Left hindlimb (tissue), 1 donor: ENCODE measurements at places on chromosomes 3 and 15.
A peak's percentile ranks its signal among the peaks of the same experiment; 100 is the strongest.

DNA sequence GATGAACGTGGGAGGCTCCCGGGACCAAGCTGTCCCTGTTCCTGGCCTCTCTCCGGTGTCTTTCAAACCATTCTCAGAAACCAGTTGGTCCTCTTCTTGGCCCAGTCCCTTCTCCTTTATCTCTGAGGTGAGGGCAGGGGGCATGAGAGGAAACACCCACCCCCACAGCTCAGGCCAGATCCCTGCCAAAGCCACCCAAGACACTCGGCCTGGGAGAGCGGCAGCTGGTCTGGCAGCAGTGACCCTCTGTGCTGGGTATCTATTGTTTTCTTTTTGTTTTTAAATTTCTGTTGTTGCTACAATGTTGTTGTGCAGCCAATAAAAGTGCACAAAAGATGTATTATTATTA, 27.3 kb downstream of the ACSBG1 start:
- no peak for DNase-seq

GRCh38 chr3:18411541-18411940, 13.6 kb downstream of the SATB1 start:
- no peak for DNase-seq

DNA sequence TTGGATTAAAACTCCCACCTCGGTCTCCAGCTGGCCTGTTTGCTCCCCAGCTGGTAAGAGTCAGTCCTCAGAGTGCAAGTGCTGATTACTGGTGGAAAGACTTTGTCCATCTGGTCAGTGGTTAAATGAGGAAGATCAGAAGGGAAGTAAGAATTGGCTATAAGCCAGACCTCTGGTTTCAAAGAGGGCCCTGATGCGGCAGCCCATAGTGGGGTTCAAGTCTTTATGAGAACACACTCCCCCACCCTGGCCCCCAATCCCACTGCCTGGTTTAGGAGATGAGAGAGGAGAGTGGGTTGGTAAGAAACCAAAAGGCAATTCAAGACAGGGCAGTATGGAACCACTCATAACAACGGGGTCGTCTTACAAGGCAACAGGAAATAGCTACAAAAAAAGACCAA, 65.0 kb downstream of the FRMD4B start:
- DNase-seq, result peak; percentile 50

DNA sequence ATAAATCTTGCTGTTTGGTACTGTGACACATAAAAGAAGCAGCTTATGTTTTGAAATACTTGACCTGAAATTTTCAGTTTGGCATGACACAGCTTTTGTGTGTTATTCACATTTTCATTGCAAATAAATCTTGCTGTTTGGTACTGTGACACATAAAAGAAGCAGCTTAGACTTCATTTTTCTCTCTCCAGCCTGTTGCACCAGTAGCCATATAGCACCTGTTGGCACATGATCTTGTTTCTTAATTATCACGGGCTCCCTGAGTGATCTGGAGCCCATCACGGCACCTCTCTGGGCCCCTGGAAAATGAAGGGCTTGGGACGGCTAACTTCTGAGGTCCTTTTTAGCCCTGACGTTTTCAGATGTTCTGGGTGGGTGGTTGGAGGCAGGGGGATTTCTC, 77.4 kb upstream of the SLCO3A1 start:
- no peak for DNase-seq

DNA sequence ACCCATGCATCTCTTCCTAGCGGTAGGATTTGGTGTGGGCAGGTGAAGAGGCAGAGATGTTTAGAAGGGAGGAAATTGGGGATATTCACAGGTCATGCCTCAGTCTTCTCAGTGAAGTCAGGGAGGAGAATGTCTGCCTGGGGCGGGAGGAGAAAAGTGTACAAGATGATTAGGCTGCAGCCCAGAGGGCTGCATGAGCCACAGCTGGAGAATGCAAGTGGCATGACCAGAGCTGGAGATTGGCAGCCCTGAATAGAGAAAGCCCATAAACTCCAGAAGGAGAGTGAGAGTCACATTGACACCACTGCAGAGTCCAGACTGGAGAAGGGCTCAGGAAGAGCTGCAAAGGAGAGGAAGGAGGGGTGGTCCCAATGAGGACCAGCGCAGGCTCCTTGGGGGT, 22.6 kb downstream of the PDHB start:
- no peak for DNase-seq

GRCh38 chr15:91186904-91187656, 87.0 kb downstream of the SV2B start:
- no peak for DNase-seq

- no peak for DNase-seq
Observed at GRCh38 chr15:95449230-95449628, 881.3 kb upstream of the NR2F2 start.

DNA sequence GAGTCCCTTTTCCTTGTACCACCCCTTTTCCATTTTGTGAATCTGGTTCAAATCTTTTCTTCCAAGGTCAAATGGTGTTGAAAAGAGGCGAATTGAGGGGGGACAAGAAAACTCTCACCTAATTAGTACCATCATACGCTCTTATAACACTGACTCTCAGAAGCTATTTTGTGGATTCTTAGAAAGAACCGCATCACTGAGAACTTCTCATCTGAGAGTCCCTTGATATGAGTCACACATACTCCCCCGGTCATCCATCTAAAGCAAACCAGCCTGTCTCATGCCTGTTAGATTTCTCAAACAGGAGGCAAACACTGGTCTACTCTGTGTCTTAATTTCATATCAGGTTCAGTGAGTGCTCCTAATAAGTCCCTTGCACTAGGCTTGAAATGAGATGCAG, 76.5 kb upstream of the SPRED1 start:
- no peak for DNase-seq

GRCh38 chr15:100987143-100987542, 68.0 kb downstream of the LRRK1 start:
- no peak for DNase-seq

DNA sequence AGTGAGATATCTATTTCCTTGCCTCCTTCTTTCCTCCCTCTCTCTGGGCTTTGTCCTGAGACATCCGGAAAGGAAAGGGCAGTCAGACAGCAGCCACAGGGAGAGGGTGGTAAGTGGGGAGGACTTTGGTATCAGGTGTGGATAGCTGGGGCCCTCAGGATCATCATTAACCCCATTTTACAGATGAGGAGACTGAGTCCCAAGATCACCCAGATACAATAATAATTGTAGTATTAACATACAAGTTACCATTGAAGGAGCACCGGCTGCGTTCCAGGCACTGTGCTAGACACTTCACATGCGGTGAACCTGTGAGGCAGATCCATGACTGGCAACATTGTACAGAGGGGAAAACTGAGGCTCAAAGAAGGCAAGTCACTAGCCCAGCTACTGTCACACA, 15.2 kb upstream of the LINGO1 start:
- no peak for DNase-seq

- DNase-seq, result no peak
Observed at GRCh38 chr3:172138193-172138537, 98.8 kb downstream of the FNDC3B start.

- no peak for DNase-seq
Observed at GRCh38 chr15:55222588-55222987, 25.8 kb upstream of the RSL24D1 start.

- DNase-seq, result no peak
Observed at GRCh38 chr15:45829336-45830153, 194.7 kb downstream of the SQOR start.

- no peak for DNase-seq
Observed at GRCh38 chr3:119500901-119501300, 2.6 kb downstream of the TIMMDC1 start.

GRCh38 chr3:32751377-32751776, 66.4 kb downstream of the CNOT10 start:
- DNase-seq, result no peak

- no peak for DNase-seq
Observed at GRCh38 chr15:72135719-72136118, 17.5 kb downstream of the SENP8 start.

- DNase-seq, result no peak
Observed at GRCh38 chr3:117706037-117706436, 996.5 kb downstream of the TUSC7 start.

- DNase-seq, result no peak
Observed at GRCh38 chr3:76078101-76078500, 292.8 kb upstream of the ZNF717 start.

- DNase-seq, result no peak
Observed at GRCh38 chr3:46485779-46486175, 12.0 kb upstream of the RTP3 start.

- no peak for DNase-seq
Observed at GRCh38 chr3:112199622-112200316, 66.7 kb upstream of the GCSAM start.

DNA sequence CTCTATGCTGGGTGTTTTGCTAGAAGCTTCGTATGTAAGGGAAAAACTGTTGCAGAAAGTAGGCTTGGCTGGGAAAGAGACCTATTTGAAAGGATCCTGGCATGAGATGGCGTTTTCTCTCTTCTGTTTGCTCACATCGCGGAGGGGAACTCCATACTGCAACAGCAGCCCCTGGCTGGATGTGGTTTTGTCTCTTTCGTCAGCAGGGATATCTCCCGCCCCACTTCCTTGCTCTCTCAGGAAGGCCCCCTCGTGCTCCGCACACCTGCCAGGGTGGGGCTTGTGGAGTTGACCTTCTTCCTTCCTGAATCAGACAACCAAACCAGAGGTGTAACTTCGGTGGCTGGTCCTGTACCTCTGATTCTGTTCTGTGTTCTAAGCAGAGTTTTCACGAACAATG, 26.4 kb upstream of the MYZAP start:
- DNase-seq, result no peak

GRCh38 chr3:1587426-1587825, 494.6 kb downstream of the CNTN6 start:
- no peak for DNase-seq

DNA sequence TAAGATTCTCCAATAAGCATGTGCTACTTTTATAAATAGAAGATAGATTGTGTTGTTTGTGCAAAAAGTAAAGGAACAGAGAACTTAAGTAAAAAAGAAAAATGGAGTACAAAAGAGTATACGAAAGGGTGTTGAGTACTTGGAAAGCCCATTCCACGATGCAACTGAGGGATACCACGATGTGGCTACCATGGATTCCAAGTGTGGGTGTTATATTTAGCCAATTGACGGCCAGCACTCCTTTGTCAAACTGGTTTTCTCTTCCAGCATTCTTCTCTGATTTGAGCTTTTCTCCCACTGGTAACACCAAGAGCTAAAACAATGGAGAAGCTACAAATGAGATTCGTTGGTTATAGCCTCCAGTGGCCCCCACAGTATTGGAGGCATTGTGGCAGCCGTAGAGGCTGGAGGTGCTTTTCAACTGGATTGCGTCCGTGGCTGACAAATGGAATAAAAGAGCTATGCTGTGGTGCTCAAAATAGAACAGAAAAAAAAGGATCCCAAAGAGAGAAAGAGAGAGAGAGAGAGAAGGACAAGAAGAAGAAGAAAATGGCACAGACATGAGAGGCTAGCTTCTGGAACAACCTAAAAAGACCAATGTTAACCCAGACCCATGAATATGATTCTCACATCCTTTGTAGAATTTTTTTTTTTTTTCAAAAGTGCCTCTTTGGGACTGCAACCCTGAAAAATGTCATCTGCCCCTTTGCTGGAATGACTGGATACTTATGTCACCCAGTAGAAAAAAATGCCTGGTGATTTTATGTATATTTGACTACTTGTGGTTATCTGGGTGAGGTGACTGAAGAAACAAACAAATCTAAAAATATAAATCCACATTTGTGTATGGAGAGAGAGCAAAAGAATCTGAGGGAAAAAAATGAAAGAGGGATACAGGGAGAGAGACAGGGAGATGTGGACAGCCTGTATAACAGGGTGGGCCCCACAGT, 345.1 kb downstream of the RORA start:
- no peak for DNase-seq
